Pancreas (tissue), 10 donors: ENCODE measurements at places on chromosomes 16 and 17. TPM values are rescaled to one million over a fixed set of nuclear protein-coding genes. Genes with fewer than 3 reads are reported as not detected.

DNA sequence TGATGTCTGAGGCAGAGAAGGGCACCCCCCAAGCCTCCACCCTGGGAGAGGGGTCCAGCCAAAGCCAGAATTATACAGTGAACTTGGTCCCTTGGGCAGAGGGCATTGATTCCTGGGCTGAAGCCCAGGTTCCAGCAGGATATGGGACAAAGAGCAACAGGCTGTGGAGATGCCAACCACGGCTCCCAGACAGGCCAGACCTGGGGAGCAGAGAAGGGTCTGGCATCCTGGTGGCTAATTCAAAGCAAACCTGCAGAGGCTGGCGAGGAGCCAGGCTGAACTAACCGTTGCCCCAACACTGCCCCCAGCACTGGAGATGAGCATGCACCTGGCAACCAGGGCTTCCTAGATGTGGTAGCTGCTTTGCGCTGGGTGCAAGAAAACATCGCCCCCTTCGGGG is 3.0 kb downstream of the CES3 start:
- no peak for DNase-seq

ST6GALNAC2 gene
- 11.4 TPM for total RNA-seq

DNA sequence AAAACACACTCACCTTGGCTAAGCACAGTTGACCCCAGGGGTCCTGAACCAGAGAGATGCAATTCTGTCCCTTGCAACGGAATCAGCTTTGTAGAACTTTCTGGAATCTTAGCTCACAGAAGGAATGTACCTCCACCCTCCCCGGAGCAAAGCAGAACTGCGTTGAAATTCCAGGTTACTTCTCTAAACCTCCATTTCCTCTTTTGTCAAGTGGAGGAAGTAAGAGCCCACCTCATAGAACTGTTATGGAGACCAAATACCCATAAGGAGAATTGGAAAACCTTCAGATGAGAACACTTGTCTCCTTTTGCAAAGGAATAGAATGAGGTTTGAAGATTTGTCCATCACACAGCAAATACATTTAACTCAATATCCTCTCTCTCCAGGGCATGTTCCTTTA is 86.6 kb upstream of the RBBP6 start:
- no peak for DNase-seq

- no peak for DNase-seq
Observed at GRCh38 chr17:63426041-63426916, 19.8 kb downstream of the CYB561 start.

ADAP2 gene
- 2.5 TPM for total RNA-seq

- no peak for DNase-seq
Observed at GRCh38 chr16:30088237-30088831, 3.4 kb downstream of the TBX6 start.

KDM8 gene
- total RNA-seq: 7.3 TPM

- no peak for DNase-seq
Observed at GRCh38 chr17:47695429-47696376, 1.7 kb downstream of the TBKBP1 start.

DNA sequence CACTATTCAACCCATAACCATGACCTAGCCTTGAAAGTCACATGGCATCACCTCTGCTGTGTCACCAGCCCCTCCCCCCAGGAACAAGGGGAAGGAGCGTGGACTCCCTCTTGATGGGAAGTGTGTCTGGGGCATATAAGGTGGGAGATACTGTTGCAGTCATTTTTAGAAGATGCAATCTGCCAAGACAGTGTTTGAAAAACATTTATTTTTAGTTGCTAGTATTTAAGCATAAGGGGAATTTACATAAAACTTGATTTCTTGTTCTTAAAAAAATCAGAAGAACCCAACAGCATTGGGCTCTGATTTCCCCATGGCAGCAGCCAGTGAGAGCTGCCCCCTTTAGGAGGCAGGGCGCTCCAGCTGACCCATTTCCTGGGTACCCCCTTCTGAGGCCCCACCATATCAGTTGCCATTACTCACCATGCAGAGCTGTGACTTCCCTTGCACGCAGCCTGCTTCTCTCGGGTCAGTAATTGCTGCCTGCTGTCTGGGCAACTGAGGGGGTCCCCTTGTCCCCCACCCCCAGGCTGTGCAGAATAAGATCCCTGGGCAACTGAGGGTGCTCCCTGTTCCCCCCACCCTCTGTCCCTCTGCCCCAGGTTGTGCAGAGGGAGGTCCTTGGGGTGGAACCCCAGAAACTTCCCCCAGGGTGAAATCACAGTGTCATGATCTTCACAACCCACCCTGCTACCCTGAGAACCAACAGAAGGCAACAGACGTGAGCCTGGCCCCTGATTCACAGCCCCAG is 11.8 kb upstream of the CDC42EP4 start:
- DNase-seq: no peak

FOXJ1 gene
- 0.37 TPM for total RNA-seq
